ENCODE measurements at places on chromosomes 4 and X. TPM values are rescaled to one million over a fixed set of nuclear protein-coding genes. Genes with fewer than 3 reads are reported as not detected.

The ZCCHC4 gene
- total RNA-seq = 15.4 TPM

The TMEM33 gene
- total RNA-seq = 49.0 TPM

The NEIL3 gene
- 5.9 TPM for total RNA-seq

The DCUN1D4 gene
- total RNA-seq = 44.8 TPM

The ZBTB49 gene
- 8.4 TPM for total RNA-seq

The RAB33A gene
- 4.3 TPM for total RNA-seq

The XPNPEP2 gene
- total RNA-seq = 3.5 TPM

The TMEM150C gene
- 4.3 TPM for total RNA-seq

All from mesothelial cell of epicardium (in vitro differentiated cells).